ENCODE measurements at places on chromosomes 11 and 22.

GRCh38 chr22:20922141-20922751, 5.0 kb downstream of the CRKL start:
- no peak for DNase-seq

- no peak for DNase-seq
Measured at GRCh38 chr11:134474942-134475341, 62.9 kb upstream of the B3GAT1 start.

DNA sequence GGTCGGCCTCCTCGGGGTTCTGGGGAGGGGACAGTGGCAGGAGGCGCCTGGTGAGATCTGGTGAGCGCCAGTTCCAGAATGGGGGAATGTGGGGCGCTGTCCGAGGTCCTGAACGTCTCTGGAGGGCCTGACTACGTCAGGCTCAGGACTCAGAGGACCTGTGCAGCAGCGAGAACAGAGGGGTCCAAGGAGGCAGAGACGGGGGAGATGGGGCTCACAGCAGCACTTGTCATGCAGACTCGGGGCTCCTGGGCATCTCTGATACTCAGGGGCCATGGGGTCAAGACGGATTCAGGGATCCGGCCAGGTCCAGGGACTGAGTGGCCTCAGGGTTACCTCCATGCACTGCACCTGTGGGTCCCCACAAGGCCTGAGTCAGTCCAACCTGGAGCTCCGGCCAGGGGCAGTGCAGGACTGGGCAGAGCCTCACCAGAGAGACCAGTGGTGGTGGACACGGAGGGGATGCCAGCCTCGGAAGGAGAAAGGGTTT, 92.2 kb downstream of the BRD1 start:
- DNase-seq, result no peak

DNA sequence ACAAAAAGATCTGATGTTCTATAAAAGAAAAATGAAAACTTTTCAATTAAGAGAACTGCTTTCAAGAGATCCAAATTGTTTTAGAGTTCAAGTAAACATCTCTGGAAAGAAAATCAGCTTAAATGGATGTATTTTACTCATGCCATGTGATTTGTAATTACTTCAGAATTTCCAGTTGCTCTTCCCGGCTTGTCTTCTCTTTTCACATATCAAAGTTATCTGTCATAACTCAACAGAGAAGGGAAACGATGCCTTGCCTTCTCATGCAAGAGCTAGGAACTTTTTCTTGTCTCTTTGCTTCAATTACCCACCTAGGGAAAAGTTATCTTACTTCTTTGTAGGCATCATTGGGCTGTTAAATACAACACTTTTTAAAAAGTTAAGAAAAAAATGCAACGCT, 255.2 kb upstream of the POU2AF2 start:
- DNase-seq, result no peak

- DNase-seq, result no peak
Measured at GRCh38 chr11:77101043-77101537, 1.6 kb upstream of the OMP start.

DNA sequence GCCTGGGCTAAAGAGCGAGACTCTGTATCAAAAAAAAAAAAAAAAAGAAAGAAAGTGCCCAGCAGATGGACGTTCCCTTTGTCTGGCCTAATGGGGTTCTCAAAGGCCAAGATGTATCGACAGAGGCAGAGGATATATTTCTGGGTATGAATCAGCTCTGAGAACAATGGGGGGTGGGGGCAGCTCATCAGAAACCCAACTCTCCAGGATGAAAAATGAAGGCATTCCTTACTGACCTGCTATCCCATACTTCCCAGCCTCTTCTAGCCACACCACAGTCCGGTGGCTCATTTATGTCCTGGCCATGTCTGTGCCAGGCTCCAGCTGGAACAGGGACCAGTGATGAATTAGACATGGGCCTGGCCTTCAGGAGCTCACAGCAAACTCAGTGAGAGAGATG, 15.2 kb upstream of the POLD3 start:
- no peak for DNase-seq

DNA sequence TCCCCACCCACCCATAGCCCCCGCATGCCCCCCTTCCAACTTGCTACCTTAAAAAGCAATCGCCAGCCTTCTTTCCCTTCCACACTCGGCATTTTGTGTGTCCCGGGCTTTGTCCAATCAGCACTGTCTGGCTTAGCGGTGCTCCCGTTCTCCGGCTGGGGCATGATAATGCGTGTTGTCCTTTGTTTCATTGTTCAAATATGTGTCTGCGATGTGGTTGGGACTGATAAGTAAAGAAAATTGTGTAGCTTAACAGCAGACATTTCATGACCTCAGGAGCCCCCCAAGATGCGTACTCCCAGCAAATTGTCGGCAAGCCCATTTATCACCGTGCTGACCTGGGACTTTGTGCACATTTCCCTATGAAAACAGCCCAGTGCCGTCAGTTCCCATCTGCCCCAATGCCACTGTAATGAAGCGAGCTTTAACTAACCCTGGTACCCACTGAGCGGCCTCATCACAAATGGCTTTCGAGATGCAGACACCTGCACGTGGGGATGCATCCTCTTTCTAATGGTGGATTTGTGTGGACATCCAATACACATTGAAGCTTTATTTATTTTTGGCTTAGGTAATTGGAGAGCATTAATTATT, 167.0 kb upstream of the E2F8 start:
- no peak for DNase-seq

- no peak for DNase-seq
Measured at GRCh38 chr11:118899706-118900360, 16.1 kb downstream of the CXCR5 start.

DNA sequence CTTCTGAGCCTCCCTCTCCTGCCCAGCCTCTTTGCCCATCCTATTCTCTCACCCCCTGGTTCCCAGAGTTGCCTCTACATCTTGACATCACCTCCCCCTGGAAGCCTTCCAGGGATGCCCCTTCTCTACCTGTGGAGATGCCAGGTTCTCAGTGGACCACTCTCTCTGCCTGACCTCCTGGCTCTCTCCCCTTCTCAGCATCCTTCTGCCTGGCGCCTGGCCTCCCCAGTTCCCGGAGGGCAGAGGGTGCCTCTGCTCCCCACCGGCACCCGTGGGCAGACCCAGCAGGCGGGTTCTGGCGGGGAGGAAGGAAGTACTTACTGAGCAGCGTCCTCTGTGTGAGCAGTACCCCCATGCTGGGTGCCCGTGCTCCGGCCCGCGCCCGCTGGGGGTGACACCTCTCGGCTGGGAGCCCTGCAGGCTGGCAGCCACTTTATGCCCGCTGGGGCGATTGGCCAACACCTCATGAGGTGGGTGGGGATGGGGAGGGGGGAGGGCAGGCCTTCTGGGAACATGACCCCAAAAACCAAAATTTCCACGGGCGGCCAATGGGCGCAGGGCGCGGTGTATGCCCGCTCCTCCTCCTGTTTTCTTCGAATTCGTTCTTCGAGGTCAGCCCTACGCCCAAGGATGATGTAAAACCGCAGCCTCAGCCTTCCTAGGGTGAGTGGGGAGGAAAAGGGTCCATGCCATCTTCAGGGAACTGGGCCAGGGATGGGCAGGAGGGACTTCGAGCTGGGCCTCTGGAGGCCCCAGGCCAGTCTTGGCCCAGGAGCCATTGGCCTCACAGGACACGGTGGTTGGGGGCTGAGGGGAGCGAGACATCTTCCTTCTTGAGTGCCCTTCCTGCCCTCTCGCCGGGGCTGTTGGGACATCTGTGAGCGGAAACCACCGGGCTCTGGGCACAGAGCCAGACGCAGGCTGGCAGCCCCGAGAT, at the start of gene OSM:
Gene OSM, minus strand, starts transcription at position 407 of the 937 bp plus-strand sequence. Its CDS starts 52 bp downstream, at position 355.
- DNase-seq, result peak; percentile 87

DNA sequence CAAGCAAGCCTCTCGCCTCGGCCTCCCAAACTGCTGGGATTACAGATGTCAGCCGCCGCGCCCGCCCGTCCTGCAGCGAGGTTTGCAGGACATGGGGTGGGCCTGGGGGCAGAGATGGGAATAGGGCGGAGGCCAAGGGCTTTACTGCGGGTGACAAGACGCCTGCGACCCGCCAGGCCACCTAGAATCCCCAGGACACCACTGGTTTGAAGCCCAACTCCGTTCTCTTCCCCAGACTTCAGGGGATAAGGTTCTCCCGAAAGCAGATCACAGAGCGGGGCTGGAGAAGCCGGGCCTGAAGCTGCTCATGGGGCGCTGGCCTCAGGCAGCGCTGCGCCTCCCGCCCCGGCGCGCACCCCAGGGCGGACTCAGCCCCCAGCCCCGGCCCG, 354 bp downstream of the POLR2L start:
- DNase-seq, result no peak

DNA sequence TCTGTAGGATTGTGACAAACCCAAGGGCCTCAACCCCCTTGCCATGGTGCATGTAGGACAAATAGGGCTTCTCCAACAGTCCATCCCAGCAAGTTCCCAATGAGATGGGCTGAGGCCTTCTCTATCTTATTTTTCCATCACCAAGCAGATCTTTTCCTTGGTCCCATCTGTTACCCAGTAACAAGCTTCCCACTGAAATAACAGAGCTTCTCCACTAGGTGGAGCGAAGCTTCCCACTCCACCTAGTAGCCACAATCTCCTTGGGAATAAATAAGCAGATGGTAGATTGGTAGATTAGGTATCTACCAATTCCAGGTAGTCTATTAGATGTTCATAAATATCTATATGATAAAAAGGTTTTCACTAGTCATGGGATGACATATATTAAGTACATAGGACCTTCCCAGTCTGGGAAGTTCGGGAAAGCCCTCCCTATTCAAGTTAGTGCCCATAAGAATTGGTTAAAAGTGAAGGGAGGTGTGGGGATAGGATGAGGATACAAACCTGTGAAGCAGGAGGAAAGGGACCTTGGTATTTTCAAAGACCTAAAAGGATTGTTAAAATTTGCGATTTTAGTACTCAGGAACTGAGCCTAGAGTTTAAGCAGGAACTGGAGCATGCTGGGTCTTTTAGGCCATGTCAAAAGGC, 5.9 kb upstream of the OR52L1 start:
- DNase-seq, result peak; percentile 3

DNA sequence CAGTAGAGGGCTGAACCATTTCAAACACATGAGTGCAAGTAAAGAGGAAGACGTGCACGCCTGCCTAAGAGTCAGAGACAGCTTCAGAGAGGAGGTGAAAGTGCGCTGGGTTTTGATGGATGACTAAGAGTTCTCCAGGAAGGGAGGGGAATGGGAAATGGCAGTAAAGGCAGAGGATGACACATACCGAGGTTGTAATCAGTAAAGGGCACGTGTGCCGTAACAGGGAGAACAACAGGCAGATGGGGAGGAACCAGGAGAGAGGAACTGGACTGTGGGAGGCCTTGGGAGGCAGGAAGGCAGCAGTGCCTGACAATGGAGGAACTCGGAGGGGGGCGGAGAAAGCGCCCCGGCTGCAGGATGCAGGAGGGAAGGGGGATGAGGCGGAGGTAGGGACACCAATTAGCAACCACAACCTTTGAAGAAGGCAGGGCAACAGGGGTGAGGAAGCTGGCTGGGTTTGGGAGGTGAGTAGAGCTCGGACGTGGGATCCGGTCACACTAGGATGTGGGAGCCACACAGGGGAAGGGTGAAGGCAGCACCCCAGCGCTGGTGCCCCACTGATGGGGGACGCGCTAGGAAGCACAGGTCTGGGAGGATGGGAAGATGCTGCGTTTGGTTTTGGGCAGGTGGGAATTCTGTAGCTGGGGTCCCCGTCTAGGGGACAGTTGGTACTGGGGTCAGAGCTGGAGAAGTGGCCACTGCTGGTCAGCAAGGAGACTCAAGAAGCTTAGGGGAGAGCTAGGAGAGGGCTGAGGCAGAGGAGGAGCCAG, 67.4 kb downstream of the SCUBE1 start:
- DNase-seq, result no peak

- no peak for DNase-seq
Measured at GRCh38 chr11:66151273-66151672, 81.2 kb downstream of the PACS1 start.

DNA sequence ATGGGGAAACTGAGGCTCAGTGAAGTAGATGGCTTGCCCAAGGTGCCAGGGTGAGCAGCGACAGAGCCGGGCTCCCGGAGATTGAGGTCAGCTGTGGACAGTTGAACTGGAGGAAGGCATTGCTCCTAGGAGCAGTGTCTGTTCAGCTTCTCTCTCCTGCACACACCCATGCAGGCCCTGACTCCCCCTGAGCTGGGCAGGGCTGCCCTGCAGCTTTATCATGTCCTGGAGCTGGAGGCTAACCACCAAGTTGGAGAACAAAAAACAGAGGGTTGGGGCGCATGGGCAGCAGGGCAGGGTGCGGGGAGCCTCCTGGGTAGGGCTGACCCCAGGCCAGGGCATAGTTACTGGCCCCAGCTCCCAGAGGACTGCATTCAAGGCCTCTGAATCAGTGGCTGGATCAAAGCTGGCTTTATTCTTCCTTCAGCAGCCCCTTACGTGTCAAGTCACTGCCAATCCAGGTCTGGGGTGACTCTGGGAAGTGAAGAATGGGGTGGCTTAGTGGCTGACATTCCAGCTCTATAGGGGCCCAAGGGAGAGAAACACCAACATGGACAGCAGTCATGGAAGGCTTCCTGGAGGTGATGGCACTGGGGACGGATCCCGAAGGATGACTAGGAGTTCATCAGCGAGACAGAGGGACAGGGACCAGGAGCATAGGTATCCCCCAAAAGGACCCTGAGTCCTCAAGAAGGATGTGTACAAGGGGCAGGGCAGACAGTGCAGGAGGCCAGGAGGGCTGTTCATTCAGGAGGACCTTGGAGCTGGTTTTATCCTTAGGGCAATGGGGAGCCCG, 83.8 kb downstream of the CACNA1I start:
- no peak for DNase-seq

DNA sequence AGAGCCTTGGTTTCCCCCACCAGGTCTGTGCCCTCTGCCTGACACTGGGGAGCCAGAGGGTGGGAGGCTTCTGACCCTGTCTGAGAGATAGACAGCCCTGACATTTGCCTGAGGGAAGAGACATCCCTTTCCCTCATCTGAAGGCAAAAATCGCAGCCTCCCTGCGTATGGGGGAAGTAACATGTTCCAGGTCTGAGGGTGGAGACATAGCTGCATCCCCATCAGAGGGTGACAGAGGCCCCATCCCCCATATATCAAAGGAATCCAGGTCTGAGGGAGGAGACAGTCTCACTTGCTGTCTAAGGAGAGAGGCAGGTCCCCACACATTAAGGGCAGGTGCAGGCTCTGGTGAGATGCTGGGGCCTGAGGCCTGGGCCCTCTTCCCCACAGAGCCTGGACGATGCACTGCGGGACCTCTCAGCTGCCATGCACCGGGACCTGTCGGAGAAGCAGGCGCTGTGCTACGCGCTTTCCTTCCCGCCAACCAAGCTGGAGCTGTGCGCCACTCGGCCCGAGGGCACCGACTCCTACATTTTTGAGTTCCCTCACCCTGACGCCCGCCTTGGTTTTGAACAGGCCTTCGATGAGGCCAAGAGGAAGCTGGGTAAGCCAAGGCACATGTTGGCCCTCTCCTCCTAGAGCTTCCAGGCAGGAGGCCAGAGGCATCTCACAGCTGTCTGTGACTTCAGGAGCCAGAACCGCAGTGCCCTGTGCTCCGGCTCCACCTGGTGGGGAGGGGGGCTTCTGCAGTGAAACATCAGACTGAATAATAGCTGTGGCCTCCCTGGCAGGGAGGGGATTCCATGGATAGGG, 16.1 kb upstream of the RELT start:
- DNase-seq, result peak; percentile 21

- DNase-seq, result no peak
Measured at GRCh38 chr22:24105631-24106030, 75.7 kb upstream of the SUSD2 start.

GRCh38 chr11:30919389-30920152, 333.4 kb upstream of the MPPED2 start:
- peak; percentile 19 for DNase-seq

All from CD4-positive, alpha-beta T cell treated with Interferon alpha-2 for 1 hour (primary cell).